ENCODE measurements at places on chromosomes 11 and 22.

DNA sequence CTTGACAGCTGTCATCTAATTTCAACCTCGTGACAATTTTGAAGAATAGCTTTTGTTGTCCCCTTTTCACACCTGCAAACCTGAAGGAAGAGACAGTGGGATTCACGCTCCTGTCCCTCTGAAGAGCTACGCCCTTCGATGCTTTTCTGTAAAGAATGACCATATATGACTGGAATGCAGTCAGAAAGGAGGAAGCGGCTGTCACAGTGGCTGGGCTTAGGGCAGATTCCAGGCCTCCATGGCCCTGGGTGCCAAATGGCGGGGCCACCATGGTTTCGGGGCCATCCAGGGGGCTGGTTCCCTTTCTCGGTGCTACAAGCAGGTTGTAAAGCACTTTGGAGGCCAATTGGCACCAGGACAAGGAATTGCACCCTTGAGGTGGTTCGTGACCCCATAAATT lies 22.2 kb upstream of the FGF19 start:
- DNase-seq = no peak

- no peak for DNase-seq
These were observed 13.0 kb downstream of the DNAJB13 start for GRCh38 chr11:73963861-73964260.

- no peak for DNase-seq
These were observed 12.6 kb downstream of the WNT7B start for GRCh38 chr22:45964372-45964771.

DNA sequence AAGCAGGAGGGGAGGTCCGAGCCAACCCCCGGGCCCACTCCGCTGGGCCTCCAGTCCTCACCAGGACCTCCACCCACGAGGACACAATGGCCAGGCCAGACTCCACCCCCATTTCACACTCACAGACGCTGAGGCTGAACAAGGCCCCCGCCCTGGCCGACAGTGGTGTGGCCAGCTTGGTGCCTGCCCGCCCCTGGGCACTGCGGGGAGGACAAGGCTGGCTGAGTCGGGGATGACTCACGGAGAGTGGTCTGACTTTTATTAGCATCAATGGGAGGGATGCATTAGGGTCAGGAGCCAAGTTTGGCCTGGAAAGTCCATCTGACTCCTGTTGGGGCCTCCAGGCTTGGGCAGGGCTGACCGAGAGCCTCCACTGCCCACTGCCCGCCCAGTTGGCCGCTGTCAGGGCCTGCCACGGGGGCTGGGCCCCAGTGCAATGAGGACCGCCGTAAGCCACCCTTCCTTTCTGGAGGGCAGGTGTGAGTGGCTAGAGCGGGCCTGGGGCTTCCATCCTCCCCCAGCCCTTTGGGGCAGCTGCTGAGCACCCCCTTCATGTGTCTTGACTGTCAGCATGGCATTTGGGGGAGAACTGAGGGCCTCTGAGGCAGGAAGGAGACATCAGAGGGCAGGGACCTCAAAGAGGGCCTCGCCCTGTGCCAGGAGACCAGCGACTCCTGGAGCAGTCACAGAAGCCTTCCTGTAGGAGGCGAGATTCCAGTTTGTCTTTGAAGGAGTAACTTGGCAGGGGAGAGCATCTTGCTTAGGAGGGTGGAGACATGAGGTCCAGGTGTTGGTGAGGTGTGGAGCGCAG lies 10.6 kb downstream of the TSPAN32 start:
- no peak for DNase-seq

DNA sequence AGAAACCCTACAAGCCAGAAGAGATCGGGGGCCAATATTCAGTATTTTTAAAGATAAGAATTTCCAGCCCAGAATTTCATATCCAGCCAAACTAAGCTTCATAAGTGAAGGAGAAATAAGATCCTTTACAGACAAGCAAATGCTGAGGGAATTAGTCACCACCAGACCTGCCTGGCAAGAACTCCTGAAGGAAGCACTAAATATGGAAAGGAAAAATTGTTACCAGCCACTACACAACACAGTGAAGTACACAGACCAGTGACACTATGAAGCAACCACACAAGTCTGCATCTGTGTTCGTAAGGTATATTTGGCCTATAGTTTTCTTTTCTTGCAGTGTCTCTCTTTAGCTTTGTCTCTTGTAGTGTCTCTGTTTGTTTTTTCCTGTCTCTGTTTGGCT lies 29.0 kb downstream of the TMEM225 start:
- no peak for DNase-seq

DNA sequence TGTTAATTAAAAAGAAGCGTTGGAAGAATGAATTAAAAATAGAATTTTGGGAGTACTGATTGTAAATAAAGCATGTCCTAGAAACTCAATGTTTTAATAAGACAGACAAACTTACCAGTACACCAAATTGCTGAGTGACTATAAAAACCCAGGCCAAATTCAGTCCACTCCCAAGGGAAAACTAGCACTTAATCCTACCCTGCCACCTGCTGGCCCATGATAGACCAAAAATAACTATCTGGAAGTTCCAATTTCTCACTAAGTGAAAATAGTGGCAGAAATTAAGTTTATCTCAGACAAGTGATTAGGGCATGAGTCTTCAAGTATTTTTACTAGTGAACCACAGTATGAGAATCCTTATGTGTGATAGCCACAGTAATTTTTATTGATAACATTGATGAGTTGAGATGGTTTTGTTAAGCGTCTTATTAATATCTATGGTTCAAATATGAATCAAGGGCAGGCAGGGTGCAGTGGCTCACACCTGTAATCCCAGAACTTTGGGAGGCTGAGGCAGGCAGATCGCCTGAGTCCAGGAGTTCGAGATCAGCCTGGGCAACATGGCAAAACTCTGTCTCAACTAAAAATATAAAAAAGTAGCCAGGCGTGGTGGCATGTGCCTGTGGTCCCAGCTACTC lies 9.8 kb upstream of the DDX10 start:
- no peak for DNase-seq

DNA sequence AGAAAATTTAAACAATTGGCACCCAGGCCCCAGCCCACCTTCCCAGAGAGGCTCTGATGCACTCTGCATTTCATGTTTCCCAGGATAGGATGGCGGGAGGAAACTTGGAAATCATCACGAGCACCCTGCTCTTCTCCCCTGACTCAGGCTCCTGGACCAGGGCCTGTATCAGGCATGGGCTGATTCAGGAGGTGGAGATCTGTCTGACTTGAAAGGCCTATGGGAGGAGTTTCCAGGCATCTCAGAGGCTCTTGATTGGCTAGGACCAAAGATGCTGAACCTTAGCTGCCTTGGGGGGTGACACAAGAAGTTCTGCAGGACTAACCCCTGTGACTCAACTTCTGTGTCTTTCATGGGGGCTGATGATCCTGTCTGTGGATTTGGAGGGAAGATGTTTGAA lies 106.2 kb downstream of the PKNOX2 start:
- DNase-seq = no peak

- DNase-seq = no peak
These were observed 28.2 kb downstream of the DKK3 start for GRCh38 chr11:11980200-11980599.

DNA sequence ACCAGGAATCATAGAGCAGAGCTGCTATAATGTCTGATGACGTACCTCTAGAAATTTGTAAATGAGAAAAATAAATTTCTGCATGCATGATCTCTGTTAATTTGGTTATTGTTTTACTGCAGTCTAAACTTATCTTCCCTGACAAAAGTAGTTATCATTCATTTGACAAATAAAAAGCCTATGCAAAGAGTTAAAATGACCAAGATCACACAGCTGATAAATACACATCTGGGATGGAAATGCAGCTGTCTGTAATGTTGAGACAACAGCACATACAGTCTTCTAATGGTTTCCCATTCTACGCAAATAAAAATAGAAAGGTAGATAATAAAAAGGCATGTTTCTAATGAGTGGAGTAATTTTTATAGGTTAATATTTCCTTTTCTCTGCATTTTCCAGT lies 225.1 kb upstream of the LUZP2 start:
- no peak for DNase-seq

DNA sequence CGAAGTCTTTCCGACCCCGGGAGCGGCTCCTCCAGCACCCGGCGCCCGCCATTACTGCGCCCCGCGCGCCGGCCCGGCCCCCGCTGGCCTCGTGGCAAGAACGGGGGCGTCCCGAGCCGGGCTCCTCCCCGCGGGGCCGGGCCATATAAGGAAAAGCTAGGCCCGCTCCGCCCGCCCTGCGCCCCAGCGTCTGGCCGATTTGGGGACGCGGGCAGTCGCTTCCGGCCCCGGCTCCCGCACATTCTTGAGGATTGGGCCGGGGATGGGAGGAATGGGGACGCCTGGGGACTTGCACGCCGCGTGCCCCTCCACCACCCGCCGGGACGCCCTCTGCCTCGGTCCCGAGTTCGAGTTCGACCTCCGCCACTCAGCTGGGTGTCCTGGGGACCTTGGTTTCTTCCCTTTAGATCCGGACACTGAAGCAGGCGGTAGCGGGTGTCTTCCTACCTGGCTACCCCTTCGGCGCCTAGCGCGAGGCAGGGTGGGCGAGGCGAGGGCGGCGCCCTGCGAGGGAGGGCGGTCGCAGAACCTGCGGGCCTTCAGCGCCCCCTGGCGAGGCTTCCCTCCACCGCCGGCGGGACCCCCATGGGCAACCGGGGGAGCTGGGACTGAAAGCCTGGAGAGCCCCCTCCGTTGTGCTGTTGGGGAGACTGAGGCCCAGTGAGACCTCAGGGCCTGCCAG lies 3.8 kb downstream of the SMTN start:
- no peak for DNase-seq

GRCh38 chr11:74447720-74448119 lies 19.6 kb downstream of the KCNE3 start:
- DNase-seq = no peak

- DNase-seq = no peak
These were observed 13.5 kb upstream of the EP300 start for GRCh38 chr22:41078931-41079330.

- no peak for DNase-seq
These were observed 139.9 kb upstream of the NARS2 start for GRCh38 chr11:78714539-78714938.

- DNase-seq = no peak
These were observed 15.2 kb upstream of the MTMR2 start for GRCh38 chr11:95939091-95939490.

- no peak for DNase-seq
These were observed 72.1 kb downstream of the LRRC32 start for GRCh38 chr11:76598426-76598839.

- no peak for DNase-seq
These were observed 43.4 kb downstream of the CPT1A start for GRCh38 chr11:68798221-68798813.

DNA sequence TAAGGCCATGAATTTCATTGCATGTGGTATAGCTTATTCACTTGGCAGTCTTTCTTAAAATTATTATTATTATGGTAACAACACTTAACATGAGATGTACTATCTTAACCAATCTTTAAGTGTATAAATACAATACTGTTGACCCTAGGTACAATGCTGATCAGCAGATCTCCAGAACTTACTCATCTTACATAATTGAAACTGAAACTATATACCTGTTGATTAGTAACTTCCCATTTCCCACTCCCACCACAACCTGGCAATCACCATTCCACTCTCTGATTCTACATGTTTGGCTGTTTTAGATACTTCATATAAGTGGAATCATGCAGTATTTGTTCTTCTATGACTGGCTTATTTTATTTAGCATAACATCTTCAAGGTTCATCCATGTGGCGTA lies 150.2 kb upstream of the POU2AF2 start:
- no peak for DNase-seq

- no peak for DNase-seq
These were observed 6.9 kb downstream of the CDC42EP1 start for GRCh38 chr22:37566903-37567798.

GRCh38 chr11:25949918-25950317 lies 382.0 kb upstream of the ANO3 start:
- DNase-seq = no peak

DNA sequence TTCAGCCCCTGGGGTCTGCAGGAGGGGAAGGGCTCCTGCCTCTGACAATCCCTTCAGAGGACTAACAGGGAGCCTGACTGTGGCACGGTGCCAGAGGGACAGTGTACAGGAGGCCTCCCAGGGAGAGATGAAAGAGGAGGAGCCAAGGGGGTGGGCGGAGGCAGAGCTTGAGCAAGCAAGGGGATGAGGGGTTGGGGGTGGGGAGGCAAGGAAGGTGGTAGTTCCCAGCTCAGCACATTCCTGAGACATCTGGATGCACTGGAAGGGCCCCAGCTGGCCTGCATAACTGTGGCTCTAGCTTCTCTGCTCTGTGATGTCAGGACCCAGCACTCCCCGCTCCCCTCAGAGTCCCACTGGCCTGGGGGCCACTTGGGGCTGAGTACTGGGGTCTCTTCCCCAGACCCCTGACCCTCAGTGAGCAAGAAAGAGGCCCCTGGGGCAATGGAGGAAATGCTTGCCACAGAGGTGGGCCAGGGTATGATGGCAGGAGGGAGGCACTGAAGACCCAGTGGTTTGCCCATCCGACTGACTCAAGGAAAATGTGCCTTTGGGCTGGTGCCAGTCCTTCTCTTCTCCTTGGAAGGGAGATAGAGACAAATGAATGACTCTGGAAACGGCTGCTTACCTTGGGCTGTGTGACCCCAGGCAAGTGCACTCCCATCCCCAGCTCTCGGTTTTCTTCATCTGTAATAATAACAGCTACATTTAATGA lies 13.3 kb downstream of the CREB3L1 start:
- no peak for DNase-seq

GRCh38 chr11:86089659-86090058 lies 20.8 kb upstream of the PICALM start:
- no peak for DNase-seq

DNA sequence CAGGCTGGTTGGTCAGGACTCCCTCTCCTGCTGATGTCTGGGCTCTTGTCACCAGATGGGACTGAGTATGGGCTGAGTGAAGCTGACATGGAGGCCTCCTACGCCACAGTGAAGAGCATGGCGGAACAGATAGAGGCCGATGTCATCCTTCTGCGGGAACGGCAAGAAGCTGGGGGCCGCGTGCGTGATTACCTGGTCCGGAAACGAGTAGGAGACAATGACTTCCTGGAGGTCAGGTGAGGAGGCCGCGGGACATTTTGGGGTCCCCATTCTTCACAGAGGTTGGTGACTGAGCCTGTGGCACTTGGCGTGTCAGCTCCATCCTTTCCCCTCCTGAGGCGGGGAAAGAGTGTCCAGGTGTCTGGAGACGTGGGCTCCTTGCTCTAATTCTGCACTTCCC lies 10.1 kb downstream of the GTPBP1 start:
- DNase-seq = no peak

- DNase-seq = no peak
These were observed 52.4 kb downstream of the UBASH3B start for GRCh38 chr11:122707901-122708300.
